ENCODE measurements at places on chromosomes 4 and X.

DNA sequence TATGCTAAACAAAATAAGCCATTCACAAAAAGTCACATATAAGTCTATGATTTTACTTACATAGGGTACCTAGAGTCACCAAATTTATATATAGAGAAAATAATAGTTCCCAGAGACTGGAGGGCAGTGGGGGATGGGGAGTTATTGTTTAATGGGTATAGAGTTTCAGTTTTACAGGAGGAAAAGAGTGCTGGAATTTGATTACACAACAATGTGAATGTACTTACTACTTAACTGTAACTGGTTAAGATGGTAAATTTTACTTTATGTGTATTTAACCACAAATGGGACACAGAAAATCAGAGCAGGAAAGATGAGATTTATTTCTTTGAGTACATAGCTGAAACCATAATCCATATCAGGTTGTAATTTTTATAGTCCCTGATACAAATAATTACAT, 144.4 kb downstream of the TMA16 start:
- no peak for DNase-seq

- DNase-seq = no peak
Observed at GRCh38 chrX:1614927-1615326, at the start of gene ASMT. Gene ASMT (plus strand): TSS chrX:1615059. CDS start chrX:1615200, 141 bp downstream.

DNA sequence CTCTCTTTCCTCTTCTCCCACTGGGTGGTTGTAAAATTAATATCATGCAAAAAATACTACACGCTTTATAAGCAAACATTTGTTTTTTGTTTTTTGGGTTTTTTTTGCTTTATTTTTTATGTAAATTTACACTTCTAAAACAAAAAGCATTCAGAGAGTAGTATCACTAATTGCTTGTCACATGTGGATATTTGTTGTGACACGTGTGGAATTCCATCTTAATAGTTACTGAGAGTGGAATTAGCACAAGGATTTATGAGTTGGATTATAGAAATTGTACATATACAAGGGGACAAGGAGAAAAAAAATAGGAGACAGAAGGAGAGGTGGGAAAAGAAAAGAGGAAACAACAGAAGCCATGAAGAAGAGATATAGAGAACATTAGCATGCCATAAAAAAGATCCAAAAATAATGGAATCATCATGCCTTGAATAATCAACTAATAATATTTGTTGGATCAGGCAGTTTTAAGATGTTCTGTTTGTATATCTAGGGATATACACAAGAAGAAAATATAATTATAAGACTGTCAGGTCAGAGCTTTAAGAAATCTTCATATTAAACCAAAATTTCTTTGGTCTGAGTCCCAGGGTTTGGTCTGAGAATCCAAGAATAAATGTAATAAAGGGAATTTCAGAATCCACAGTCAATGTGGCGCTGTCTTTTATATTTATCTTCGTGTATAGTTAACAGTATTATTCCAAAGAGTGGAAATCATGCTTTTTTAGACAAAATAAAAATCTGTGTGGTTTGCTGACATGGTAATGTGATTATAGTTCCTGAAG, 98.5 kb upstream of the INTU start:
- no peak for DNase-seq

DNA sequence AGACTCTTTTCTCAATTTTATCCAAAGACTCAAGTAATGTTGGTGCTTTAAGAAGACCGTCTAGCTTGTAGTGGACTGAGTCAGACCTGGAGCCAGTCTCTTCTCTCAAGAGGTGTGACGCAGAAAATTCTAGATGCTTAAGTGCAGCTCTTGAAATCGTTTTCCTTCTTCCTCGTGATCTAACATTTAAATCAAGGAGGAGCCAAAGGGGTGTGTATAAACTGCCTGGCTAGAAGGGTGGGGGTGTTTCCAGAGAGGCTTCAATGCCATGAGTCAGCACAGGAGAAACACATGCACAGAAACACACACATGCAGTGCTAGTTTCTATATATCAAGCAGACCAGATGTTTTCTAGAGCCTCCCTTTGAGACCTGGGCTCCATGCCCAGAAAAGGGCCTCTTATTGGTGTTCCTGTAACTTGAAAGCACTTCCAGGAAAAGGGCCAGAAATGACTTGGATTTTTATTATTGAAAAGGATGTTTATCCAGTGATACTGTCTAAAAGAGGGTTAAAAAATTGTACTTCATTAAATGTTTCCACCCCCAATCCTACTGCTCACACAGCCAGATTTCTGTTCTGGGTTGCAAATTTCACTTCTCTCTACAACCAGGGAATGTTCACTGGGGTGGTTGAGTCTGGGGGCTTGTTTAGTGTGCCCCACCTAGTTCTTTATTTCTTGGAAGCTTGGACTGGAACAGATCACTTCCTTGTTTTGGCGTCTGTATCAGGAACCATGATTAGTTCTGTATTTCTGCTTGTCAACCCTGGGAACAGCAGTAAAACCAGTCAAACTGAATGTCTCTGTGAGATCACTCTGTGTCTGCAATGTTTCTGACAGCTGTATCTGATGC, at the start of gene CLIC2:
Gene CLIC2 (minus strand): TSS at position 129 of the 851 bp plus-strand sequence. CDS start 187 bp downstream, outside the sequence.
- no peak for DNase-seq

- DNase-seq = no peak
Observed at GRCh38 chr4:3707423-3708102, 58.6 kb upstream of the ADRA2C start.

DNA sequence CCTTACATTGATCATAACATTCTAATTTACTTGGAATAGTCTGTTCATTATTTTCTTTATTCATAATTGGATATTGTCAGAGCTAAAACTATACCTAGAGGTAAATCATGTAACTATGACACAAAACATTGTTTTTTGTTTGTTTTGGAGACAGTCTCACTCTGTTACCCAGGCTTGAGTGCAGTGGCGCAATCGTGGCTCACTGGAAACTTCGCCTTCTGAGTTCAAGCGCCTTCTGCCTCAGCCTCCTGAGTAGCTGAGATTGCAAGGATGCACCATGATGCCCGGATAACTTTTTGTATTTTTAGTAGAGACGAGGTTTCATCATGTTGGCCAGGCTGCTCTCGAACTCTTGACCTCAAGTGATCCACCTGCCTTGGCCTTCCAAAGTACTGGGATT, 265.2 kb downstream of the FBXO8 start:
- DNase-seq = no peak

- DNase-seq = no peak
Observed at GRCh38 chr4:75169427-75169826, 236.5 kb downstream of the PARM1 start.

- DNase-seq = no peak
Observed at GRCh38 chrX:23052324-23052723, 52.6 kb downstream of the DDX53 start.

DNA sequence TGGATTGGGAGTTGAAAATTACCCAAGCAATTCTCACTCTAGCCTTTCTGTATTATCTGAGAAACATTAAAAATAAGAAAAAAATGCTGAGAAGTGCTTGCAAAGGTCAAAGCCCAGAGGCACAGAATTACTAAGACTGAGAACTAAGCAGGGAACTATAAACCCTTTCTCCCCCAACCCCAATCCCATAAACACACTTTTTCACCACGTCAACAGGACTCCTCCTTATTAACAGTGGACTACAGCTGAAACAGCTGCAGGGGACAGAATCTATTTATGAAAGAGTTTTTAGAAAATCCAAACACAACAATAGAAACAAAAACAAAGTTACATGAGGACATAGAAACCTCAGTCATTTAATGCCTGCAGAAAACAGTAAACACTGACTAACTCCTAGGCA, 984.1 kb downstream of the TRAM1L1 start:
- DNase-seq = no peak

DNA sequence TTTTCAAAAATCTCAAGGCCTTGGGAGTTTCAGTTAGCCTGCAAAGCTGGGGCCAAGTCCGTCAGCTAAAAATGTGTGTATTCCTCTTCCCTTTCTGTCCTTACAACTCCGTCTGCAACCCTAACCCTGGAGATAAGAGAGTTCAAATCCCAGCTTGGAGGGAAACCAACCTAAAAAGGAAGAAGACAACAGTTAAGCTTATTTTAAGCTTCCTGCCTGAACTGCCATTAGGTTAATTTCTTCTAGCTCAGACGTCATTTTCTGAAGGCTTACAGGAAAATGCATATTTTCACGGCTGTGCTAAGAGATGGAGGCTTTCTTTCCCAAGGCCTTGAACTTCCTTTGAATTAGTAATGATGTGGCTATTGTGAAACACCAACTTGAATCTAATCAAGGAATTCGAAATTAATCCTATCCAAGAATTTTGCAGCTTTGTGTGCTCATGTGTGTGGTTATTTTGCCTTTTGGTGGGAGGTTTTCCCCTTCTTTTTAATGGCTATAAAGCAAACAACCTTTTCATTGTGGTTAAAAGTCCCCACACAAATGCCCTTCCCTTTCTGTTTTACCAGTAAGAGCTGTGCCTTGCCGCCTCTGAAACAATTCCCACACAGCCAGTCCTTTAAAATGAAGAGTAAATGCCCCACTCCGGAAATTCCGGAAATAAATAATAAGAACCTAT, 103.5 kb downstream of the IRF2 start:
- DNase-seq = no peak

DNA sequence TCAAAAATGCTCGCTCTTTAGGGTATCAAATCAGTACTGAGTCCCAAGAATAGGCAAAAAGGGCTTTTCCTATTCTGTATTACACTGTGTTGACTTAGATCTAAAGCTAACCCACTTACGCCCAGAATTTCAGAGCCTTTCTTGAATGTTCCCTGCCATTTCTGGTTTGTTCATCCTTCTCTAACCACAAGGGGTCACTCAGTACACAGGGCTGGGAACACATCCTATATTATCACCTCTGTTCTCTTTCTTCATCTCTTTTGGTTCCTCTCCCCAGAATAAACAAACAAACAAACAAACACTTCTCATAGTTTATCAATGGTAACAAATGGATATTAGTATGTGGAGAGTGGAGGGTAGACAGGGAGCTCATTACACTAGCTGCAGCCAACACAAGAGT, 25.5 kb upstream of the MORC4 start:
- no peak for DNase-seq

DNA sequence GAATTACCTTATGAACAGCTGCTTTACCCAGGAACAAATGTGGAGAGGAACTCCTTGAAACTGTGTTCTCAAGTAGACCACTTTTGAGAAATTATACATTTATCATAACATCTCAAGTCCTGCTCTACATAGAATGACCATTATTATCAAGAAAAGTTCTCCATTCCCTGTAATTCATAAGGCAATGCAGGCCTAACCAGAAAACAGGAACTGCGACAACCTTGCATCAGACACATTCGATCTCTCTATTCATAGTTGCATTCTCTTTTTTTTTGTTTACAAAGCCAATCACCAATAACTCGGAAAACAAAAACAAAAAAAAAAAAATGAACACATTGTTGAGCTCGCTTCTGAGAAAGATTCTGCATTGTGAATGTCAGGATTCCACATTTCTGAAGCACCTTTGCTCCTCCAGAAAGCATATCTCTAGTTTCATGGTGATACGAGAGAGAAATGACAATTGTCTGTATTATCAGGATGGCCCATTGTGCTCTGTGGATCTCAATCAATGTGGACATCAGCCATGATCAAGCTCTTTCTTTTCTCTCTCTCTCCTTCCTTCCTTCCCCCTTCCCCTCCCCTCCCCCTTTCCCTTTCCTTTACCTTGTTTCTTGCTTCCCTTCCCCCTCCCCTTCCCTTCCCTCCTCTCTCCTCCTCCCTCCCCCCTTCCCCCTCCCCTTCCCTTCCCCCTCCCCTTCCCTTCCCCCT, 32.4 kb upstream of the CD99 start:
- DNase-seq = no peak

GRCh38 chrX:115609621-115610020, 48.6 kb downstream of the PLS3 start:
- DNase-seq = no peak

- no peak for DNase-seq
Observed at GRCh38 chr4:93237521-93237920, 591.0 kb upstream of the ATOH1 start.

- DNase-seq = no peak
Observed at GRCh38 chr4:108901291-108901690, 138.4 kb upstream of the ETNPPL start.

GRCh38 chrX:41435708-41436107, 11.4 kb upstream of the NYX start:
- no peak for DNase-seq

GRCh38 chr4:6114601-6115000, 85.7 kb downstream of the JAKMIP1 start:
- DNase-seq = no peak

- DNase-seq = no peak
Observed at GRCh38 chr4:128861856-128862518, 52.5 kb downstream of the JADE1 start.

GRCh38 chr4:72843466-72843865, 226.1 kb downstream of the COX18 start:
- no peak for DNase-seq

- no peak for DNase-seq
Observed at GRCh38 chr4:182510836-182511235, 267.6 kb downstream of the TENM3 start.

- no peak for DNase-seq
Observed at GRCh38 chr4:142703694-142704309, 142.3 kb downstream of the INPP4B start.

- no peak for DNase-seq
Observed at GRCh38 chr4:71592793-71593192, 191.1 kb downstream of the GC start.

DNA sequence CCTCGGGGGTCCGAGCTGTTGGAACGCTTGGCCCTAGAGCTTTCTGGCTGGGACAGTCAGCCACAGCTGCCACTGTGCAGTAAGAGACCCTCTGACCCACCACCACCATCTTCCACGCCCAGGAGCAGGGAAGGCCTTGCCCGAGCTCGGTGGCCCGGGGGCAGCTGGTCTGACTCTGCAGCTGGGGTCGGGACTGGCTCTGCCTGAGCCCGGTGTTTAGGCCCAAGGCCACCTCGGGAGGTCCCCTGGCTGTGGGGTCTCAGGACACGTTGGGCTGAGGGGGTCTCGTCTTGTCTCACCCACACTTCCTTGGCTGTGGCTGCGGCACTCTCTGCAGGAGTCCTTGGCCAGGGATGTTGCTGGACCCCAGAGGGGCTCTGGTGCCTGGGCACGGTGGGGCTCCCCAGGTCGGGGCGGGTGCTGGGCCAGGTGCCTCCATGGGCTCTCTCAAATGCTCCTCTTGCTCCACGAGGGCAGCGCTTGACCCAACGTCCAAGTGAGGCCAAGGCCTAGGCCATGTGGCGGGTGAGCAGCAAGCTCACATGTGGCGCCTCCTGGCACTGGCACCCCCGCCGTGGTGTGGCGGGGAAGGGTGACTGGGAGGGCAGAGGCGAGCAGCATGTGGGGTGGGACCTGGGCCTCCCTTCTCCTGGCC, 22.9 kb downstream of the DOK7 start:
- no peak for DNase-seq

DNA sequence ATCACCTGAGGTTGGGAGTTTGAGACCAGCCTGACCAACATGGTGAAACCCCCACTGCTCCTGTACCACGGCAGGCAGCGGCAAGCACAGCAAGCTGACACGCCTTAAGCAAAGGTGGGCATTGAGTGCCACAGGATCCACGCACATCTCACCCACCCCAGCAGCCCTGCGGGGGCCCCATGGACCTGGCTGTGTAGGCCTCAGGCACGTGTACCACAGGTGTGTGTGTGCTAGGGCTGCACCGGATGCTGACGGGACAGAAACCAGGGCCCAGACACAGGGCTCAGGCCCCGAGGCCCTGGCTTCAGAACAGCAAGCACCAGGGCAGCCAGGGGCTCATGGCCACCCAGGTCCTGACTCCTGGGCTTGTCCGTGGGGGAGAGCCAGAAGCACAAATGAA, 46.8 kb downstream of the GAK start:
- no peak for DNase-seq

- DNase-seq = no peak
Observed at GRCh38 chr4:77701121-77701520, 95.5 kb downstream of the CXCL13 start.

- no peak for DNase-seq
Observed at GRCh38 chr4:36997727-36998126, 246.8 kb upstream of the NWD2 start.

GRCh38 chr4:148007314-148007760, 275.4 kb downstream of the ARHGAP10 start:
- no peak for DNase-seq

Measured in activated T-cell treated with anti-CD3 and anti-CD28 coated beads, Interleukin-2, amount 50 U/mL, for 48 hours (primary cell).